SK-N-SH treated with all-trans-retinoic acid at 6 μM for 48 hours (cell line): ENCODE measurements at places on chromosomes 3 and 15.

GRCh38 chr15:88256279-88257230 is at the start of gene NTRK3:
Gene NTRK3 (minus strand): TSS chr15:88256739. CDS start chr15:88256153, 586 bp downstream.
- ATAC-seq, result peak; percentile 41

DNA sequence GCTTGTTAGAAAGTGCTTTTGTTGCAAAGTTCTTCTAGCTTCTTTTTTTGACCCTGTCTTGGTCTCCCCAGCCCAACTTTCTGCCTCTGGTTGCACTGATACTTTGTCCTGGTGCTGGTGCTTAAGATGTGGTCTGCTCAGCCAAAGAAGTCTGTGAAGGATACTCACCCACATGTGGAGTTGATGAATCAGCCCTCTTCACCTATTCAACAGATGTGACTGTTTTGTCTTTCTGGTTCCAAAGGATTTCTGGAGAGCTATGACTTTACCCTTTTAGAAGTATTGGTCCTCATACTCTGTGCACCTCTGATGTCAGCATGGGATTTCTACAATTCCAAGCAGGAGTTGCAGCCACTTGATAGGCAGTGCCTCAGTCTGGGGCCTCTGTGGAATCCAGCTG is 84.1 kb downstream of the PCCB start:
- ATAC-seq, result no peak

GRCh38 chr3:134846911-134847317 is 51.9 kb downstream of the EPHB1 start:
- ATAC-seq, result peak; percentile 99

- no peak for ATAC-seq
Observed at GRCh38 chr3:168803536-168803935, 707.8 kb upstream of the GOLIM4 start.

DNA sequence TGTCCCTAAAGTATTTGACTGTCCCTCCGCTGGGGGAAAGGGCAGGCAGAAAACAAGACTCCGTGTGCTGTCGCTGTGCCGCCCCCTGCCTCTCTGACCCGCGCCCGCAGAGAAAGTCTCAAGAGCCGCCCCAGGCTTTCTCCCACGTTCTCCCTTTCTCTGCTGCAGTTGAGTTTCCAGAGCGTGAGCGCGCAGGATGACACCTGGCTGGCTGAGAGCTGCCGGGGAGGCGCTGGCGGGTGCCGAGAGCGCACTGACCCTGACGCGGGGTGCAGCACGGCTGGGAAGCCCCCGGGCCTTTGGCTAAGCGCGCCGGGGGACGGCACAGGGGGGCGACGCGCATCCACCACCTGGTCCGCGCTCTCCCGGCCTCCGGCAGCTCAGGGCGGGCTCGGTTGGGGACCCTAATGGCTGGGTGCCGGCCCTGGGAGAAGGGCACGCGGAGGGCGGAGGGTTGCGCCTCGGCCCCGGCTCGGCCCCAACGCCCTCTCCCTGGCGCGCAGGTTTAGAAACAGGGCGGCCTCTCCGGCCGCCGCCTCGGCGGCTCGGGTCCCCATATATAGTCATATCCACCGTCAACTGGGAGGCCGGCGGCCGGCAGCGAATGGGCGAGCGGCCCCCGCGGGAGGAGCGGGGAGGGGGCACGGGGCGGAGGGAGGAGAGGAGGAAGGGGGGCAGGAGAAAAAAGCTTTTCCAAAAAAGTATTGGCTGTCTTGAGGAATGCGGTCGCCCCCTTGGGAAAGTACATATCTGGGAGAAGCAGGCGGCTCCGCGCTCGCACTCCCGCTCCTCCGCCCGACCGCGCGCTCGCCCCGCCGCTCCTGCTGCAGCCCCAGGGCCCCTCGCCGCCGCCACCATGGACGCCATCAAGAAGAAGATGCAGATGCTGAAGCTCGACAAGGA is at the start of gene TPM1:
Gene TPM1 (plus strand): TSS at position 774 of the 903 bp plus-strand sequence. CDS start 83 bp downstream, at position 857.
- ATAC-seq, result peak; percentile 82

DNA sequence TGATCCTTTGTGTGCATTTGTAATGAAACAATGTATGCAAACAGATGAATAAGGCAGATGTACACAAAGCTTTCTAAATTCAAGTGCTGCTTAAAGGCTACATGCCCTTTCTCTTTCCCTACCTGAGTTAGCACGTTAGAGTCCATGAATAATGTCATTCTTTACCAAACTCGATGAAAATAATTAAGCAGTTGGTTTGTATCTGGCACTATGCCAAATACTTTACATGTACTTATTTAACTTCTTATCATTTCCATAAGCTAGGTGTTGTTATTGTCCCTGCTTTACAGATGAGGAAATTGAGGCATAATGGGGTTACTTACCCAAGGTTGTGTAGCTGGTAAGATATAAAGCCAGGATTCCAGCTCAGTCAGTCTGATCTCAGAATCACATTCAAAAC is 2.4 kb downstream of the GPR171 start:
- ATAC-seq, result no peak

GRCh38 chr3:111471831-111472230 is 70.2 kb upstream of the CD96 start:
- ATAC-seq, result no peak

- ATAC-seq, result no peak
Observed at GRCh38 chr15:41494190-41494921, 682 bp downstream of the ITPKA start.

DNA sequence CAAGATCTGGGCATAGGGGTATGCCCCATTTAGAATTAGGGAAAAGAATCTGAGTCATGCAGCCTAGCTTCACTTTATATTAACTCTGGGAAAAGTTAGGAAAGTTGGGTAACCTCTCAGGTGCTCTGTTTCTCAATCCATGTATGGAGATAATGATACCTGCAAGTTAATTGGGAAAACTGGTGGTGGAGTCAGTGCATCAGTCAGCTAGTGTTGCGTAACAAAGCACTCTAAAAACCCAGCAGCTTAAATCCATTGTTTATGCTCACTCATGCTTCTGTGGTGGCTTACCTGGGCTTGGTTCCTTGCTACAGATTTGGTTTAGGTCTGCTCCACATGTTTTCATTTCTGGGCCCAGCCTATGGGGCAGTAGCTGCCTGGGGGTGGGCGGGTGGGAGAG is 91.0 kb downstream of the SMAD3 start:
- ATAC-seq, result no peak

- no peak for ATAC-seq
Observed at GRCh38 chr3:172068977-172069376, 29.6 kb downstream of the FNDC3B start.

DNA sequence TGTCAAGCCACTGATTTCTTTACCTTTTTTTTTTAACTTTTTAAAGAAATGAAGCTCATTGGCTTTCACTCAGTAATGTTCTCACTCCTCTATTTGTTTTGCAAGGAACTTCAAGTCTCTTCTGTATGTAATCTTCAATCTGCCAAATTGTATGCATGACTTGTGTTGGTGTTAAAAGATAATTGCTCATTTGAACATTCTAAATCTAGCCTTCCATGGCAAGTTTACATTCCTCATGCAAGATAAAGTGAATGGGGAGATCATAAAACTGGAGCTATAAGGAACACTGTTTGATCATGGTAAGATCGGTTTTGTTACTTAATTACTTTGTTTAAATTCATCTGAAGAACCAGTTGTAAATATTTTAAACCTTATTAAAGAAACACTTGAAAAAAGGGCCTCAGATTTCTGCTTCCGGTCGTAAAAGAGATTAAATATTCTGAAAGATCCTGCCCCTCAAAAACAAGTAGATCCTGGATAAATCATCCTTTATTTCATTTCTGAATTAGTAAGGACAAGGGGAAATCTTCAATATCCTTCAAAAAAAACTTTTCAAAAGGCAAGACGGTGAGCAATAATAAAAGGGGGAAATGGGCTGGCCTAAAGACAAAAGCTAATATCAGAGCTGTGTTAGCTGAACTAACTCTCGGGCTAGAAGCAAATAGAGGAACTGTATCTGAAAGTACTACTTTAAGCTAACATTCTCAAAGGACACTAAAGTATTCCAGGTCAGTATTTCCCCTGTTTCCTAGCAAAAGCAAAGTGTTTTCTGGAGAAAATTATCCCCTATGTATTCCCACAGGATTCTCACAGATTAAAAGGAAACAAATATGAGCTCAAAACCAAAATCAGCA is 107.0 kb upstream of the ATP11B start:
- no peak for ATAC-seq

DNA sequence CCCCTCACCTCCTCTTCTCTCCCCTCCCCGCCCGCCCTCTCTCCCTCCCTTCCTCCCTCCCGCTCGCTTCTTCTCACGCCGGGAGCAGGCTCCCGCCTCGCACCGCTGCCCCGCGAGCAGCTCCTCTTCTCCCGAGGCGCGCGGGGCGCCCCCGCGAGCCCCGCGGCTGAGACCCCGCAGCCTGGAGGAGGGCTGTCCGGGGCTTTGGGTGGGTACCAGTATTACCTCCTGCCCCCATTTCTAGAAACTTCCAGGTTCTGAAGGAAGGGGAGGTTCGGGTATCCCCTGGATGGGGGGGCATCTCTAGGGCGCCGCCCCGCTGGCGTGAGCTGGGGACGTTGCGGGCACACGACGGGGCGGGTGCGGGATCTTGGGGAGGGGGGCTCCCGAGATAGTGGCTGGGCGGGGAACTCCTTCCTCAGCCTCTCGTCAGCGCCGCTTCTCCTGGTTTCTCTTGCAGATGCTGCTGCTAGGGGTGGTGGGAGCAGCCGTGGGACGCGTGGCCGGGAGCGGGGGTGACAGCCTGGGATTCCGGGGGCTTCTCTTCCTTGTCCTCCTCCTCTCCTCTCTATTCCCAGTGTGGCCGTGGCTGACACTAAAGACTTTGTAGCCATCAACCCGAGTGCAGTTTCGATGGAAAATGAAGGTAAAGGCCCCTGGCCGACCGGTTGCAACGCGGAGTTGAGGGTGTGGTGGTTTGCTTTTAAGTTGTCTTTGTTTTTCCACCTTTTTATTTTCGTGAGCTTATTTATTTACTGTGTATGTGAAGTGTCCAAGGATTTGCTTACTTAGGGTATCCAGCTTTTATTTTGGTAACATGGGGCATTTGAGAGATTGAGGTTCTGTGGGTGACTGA is 474 bp downstream of the ATP2C1 start:
- peak; percentile 25 for ATAC-seq

DNA sequence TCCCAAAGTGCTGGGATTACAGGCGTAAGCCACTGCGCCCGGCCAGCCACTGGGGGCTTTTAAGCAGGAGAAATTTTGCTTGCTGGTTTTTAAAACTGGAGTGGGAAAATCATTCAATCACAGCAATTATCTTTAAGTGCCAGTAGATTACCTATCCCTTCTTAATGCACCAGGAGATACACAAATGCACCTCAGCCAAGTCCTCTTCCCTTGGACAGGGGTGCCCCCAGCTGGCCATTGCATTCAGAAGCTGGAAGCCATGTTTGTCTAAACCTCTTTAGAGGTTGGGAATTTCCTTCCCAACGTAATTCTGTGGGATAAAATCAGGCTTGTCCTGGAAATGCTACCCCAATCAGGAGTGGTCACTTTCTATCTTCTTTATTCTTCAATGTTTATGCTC is 26.6 kb downstream of the MIX23 start:
- ATAC-seq, result peak; percentile 69

GRCh38 chr3:155423526-155424322 is 130.2 kb upstream of the STRIT1 start:
- ATAC-seq, result no peak

DNA sequence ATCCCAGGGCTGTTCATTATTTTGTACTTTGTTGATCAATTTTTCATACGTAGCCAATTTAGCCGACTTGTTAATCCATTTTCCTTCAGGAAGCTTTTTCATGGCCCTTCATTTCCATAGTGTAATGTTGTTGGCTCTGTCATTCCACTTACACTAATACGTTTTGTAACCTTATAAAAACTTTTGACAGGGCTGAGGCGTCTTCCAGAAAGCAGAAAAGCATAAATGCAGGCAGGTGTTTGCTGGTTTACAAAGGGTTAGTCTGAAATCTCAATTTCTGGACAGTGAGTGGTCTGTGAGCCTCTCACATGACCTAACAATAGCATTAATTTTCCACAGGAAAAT is 444.0 kb downstream of the OTOL1 start:
- ATAC-seq, result no peak

DNA sequence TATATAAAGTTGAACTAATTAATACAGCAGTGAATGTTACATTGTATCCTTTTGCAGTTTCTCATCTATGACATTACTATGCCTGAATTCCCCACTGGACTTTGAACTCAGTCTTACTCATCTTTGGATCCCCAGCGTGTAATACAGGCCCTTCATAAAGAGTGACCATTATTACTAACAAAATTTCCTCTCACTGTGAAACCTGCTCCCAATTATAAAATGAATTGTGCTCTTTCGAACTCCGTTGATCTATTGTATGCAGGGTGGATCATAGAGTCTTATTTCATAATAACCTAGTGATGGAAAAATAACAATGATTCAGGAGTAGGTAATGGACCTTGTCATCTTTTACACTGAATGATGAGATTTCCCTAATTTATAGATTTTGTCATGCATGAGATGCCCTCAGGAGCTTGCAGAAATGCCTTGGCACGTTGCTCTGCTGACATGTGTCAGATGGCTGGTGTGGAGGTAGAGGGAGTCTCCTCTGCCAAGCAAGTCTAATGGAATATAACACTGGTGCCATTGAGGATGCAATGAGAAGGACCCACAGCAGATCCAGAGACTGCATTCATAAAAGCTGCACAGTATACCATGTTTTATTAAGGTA is 25.5 kb downstream of the B3GNT5 start:
- peak; percentile 56 for ATAC-seq

DNA sequence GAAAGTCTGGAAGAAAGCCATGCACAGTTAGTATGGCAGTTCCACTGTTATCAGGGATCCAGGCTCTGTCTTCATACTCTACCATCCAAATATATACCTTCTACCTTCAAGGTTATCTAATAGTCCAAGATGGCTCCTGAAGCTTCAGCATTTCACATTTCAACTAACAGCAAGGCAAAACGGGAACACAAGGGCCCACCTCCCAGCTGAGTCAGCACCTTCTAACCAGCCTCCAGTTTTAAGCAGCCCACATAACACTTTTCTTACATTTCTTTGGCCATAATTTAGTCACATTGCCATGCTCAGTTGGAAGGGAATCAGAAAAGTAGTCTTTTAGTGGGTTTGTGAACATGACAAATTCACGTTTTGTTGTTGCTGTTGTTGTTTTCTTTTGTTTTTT is 15.4 kb upstream of the MSL2 start:
- no peak for ATAC-seq

DNA sequence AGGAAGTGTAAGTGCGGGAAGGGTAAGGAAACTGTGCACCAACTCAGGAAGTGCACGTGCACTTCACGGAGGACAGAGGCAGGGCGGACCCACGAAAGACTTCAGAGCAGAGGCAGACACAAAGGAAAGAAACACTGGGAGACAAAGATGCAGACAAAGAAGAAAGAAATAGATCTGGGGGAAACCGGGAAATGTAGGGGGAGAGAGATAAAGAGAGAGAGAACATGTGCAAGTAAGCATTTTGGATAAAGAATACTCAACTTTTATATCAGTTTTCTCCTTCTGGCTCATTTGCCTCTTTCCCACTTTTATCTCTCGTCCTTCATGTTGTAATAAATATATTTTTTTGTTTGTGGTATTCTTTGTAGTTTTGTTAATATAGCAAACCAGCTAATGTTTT is 204.2 kb downstream of the WDR72 start:
- no peak for ATAC-seq
